ENCODE measurements at places on chromosomes 3 and 15.

- no peak for DNase-seq
Measured at GRCh38 chr3:191143224-191143623, 55.8 kb upstream of the OSTN start.

DNA sequence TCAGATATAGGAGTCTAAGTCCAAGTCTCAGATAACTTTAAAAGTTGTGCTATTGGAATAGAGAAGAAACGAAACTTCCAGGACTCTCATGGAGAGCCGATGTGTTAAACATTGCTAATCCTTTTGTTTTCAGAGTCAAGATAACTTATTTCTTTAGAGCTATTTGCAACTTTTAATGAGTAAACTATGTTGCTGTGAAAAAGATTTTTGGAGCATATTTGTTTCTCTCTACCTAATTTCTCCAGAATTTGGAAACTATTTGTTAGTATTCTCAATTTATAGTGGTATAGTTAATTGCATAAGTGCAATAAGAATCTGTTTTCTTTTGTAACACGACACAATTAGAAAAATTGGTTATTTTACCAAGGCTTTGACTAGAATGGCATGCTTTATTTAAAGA lies 588.9 kb downstream of the NTRK3 start:
- no peak for DNase-seq

GRCh38 chr3:50204804-50205412 lies at the start of gene SLC38A3:
Gene SLC38A3 (plus strand): TSS chr3:50205271. CDS start chr3:50214200, 8,929 bp downstream.
- DNase-seq: peak; percentile 69

DNA sequence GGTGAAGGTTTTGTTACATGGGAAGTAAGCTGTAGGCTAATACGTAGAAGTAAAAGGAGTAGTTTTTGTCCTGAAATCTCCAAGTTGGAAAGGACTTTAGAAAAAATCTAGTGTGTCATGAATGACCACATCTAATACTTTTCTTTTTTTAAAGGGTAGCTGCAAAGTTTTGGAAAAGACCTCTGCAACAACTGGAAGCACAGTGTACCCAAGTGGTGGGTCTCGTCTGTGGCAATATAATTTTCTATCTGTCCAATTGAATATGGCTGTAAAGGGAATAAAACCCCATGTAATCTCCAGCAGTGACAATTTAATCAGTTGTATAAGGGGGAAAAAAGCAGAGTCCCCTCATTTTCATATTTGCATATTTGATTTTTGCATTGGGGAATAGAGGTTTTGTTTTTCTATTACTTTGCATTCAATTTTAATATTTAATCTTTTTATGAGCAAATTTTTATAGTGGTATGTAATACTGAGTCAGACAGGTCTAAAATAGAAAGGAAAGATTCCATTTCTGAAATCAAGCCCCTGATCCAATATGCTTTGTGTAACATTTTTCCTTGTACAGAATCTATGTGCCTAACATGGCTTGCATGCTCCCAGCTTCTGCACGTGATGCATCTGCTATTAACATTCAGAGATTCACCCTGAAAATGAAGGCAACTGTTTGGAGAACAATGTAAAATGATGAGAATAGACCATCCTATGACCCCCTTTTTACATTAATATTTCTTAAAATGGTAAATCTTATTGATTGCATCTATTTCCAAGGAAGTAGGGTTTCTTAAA lies 531.4 kb downstream of the ZIC1 start:
- DNase-seq: no peak

DNA sequence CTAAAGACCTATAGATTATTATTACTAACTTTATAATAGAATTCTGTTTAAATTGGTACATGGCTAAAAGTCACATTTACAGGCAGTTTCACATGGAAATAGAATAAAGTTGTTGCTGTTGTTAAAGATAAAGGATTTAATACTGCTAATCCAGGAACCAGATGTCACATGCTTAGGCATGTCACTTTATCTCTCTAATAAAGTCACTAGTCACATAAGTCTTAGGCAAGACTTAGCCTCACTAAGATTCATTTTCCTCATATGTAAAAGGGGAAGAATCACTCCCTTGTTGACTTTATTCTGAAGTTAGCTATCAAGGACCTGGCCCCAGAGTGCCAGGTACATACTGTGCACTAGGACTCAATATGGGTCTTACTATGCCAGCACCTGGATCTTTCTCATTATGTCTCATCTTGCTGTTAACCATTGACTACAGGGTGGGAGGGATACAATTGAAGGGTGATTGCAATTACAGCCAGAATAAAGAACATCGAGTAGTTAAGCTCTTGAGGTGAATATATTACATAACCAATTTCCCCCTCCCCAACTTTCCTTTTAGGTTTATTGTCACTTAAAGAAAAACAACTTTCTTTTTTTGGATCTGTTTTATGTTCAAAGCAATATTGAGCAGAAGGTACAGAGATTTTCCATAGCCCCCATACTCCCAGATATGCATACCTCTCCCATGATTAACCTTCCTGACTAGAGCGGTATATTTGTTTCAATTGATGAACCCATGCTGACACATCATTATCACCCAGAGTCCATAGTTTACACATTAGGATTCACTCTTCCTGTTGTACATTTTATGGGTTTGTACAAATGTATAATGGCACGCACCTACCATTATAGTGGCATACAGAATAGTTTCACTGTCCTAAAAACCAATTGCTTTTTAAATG lies 36.6 kb downstream of the LNP1 start:
- no peak for DNase-seq

- no peak for DNase-seq
Measured at GRCh38 chr3:132642539-132642847, 17.1 kb downstream of the ACAD11 start.

- DNase-seq: no peak
Measured at GRCh38 chr3:10518506-10519150, 13.2 kb upstream of the ATP2B2 start.

GRCh38 chr3:14522129-14522691 lies 17.9 kb downstream of the GRIP2 start:
- DNase-seq: peak; percentile 3

DNA sequence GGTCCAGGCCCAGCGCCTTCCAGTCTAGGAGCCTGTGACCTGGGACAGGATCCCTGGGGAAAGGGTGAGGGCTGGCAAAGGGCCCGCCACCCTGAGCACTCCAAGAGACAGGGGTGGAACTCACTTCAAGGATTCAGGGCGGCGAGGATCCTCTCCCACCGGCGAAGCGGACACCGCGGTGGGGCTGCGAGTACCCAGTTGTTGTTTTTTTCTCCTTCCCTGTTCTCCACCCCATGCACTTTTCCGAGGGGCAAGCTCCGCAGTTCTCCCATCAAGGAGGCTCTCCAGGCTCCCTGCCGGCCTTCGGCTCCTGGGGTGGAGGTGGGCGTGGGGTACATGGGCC lies 387 bp upstream of the PAQR5 start:
- DNase-seq: no peak

GRCh38 chr3:73070675-73071575 lies 9.5 kb downstream of the EBLN2 start:
- no peak for DNase-seq

GRCh38 chr15:61750271-61751084 lies 309.8 kb downstream of the VPS13C start:
- no peak for DNase-seq

DNA sequence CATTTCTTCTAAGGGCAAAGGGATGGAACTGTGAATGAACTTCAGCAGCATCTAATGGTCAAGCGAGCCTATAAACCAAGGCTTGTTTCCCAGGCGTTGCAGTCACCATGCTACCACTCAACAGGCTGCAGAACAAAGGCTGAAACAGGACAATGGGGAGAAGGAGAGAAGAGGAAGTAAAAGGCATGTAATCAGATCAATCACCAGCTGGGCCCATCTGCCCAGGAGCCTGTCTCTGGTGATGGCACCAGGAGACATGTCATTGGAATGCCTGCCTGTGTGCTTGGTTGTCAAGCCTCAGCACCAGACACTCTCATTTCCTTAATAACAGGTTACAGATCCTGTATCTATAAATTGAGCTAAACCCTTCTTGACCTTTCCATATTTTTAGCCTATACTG lies 81.7 kb upstream of the UMPS start:
- no peak for DNase-seq

DNA sequence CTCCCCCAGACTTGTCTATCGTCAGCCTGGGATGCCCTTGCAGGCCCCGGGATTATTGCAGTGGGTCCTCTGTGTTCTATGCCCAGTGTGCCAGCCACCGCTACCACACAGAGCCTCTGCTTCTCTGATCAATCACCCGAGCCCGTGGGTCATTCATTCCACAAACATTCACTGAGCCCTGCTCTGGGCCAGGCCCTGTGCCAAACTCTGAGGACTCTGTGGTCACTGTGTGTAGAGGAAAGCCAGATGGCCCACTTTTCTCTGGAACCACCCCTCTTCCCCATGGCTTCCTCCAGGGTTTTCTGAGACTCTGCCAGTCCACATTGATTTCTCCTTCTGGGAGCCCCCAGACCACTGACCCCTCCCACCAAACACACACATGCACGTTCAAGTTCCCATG lies 55.5 kb downstream of the BSN start:
- DNase-seq: no peak

DNA sequence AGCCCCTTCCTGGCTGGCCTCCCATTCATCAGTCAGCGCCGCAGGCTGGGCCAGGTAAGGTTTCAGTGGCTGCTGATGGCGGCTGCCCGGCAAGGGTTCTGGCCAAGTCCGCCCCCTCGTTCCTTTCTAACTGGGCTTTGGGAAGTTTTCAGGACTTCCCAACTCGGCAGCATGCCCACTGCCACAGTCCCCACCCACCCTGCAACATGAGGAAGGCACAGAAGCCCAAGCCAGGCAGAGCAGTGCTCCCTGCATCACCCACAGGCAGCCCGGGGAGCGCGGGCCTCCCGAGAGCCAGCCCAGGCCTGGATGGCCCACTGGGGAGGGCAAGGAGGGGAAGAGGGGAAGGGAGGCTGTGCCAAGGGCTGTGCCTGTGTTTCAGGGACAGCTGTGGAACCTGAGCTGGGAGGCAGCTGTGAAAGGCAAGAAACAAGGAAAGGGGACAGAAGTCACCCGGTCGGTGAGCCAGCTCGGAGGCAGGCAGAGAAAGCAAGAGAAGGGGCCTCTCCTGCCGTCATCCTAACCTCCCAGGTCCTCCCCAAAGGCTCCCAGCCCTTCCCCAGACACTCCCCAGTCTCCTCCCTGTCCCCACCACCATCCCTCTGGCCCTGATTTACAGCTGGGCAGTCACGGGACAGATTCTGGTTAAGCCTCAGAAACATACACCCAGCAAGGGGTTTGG lies 73.9 kb downstream of the CPN2 start:
- DNase-seq: no peak

DNA sequence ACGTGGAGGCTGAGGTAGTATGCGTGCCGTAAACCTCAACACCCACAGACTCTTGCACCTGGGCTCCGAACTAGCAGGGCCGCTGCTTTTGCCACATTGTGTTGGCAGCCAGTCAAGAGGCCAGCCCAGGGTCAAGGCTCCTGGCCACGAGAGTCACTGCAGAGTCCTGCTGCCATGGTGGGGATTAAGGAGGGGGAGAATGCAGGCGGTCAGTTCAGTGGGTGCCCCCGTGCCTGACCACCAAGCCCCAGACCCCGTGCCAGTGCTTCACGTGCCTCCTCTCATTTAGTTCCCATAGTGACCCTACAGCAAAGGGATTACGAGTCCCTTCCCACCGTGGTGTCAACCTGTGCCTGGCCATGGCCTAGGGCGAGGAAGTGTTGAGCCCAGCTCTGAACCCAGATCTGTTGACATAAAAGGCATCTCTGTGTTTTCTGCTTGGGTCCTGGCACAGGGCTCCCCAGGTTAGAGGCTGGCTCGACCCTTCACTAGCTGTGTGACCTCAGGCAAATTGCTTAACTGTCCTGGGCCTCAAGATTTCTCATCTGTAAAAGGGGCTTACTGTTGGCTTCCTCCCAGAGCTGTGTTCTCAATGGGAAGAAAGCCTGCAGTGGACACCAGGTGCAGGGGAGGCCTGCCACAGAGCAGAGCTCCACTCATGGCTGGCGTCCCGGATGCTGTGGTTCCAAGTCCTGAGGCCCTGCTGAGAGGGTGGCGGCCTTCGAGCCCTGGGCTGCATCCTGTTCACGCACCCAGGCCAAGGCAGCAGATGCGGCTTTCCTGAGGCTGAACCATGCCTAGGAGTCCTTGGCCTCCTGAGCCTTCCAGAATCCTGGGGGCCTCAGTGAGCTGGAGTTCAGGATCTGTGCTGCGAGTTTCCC lies 32.8 kb downstream of the FBLN2 start:
- DNase-seq: no peak

DNA sequence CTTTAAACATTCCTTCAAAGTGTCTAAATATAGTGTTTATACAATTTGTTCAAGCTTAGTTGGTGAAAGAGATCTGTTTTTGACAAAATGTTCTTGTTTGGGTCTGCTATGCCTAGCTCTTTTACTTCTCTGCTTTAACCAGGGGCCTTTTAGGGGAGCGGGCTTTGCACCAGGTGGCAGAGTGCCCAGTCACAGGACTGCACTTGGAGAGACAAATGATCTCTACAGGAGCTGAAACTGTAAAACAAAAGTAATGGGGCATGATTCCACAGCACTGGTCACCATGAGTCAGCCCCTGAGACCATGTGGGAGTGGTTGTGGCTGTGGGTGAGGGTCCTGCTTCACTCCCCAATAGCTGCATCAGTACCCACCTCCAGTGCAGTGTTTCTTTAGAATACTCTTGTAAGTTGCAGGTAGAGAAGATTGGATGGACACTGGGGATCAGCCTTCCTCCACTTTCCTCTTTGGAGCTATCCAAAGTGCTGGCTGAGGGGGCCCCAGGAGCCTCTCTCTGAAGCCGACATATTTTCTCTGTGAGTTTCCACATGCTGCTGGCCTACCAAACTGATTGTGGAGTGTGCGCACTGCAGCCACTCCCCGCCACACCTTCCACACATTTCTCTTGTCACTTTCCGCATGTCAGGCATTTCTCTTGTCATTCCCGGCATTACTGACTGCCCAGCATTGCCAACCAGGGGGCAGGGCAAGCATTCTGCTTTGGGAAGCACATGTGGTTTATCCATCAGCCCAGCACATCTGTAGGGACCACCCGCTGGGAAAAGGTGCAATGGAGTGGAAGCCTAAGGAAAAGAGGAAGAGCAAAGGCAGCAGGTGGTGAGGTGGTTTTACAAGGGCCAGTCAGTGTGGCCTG lies 110.0 kb downstream of the EPHB1 start:
- no peak for DNase-seq

- no peak for DNase-seq
Measured at GRCh38 chr3:14410503-14411165, 8.2 kb downstream of the SLC6A6 start.

GRCh38 chr3:159018341-159018740 lies 216.5 kb downstream of the MFSD1 start:
- DNase-seq: no peak

- no peak for DNase-seq
Measured at GRCh38 chr15:70541511-70541910, 221.8 kb downstream of the UACA start.

DNA sequence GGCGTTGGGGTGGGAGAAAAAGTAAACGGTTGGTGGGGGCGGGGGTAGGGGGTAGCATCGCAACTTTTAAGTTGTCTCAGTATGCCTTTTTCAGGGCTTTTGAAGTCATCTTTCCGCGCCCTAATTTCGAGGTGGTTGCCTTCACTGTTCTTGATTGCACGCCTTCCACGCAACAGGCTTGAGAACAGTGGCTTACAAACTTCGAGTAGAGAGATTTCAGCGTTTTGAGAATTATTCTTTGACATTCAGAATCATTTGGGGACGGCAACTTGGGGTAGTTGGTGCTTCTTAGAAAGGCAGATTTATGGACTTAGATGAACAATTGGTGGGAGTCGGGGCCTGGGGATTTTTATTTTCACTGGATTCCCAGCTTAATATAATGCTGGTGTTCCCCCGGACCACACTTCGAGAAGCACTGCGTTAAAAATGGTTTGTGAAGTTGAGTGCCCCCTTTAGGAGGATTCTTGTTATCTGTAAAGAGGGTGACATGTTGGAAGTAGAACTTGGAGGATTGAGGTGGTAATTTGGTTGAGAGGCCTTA lies 880 bp downstream of the PPP4R2 start:
- DNase-seq: peak; percentile 22

All from WERI-Rb-1 (cell line).